ENCODE measurements at places on chromosomes 13 and 19.
A peak's percentile ranks its signal among the peaks of the same experiment; 100 is the strongest.

GRCh38 chr19:1746401-1747284 is 6.7 kb upstream of the ONECUT3 start:
- DNase-seq = no peak

- no peak for DNase-seq
These were observed 5.5 kb upstream of the ZNF726 start for GRCh38 chr19:23909222-23909621.

- no peak for DNase-seq
These were observed 483.2 kb downstream of the DIAPH3 start for GRCh38 chr13:59680429-59681024.

DNA sequence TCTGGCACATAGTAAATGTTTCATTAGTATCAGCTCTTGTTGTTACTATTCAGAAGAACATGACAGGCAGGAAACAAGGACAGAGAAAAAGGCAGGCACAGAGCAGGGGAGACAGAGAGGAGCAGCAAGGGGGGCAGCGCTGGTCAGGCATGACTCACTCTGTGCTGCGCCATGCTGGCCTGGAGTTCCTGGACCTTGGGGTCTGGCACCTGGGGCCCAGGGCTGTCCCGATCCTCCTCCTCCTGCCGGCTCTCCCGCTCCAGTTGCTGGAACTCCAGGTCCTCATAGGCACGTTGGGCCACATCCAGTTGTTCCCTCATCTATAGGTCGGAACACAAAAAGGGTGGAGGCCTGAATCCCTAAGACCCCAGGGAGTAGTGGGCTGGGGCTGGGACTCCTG is 7.6 kb downstream of the PHLDB3 start:
- DNase-seq = no peak

GRCh38 chr19:3985643-3986259 is 488 bp upstream of the EEF2 start:
- no peak for DNase-seq

DNA sequence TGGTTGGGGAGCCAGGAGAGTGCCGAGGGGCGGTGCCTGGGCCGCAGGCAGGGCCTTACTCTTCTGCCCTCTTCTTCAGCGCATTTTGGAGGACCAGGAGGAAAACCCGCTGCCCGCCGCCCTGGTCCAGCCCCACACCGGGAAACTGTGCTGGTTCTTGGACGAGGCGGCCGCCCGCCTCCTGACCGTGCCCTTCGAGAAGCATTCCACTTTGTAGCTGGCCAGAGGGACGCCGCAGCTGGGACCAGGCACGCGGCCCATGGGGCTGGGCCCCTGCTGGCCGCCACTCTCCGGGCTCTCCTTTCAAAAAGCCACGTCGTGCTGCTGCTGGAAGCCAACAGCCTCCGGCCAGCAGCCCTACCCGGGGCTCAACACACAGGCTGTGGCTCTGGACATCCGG is 9.4 kb downstream of the PGLS start:
- no peak for DNase-seq

DNA sequence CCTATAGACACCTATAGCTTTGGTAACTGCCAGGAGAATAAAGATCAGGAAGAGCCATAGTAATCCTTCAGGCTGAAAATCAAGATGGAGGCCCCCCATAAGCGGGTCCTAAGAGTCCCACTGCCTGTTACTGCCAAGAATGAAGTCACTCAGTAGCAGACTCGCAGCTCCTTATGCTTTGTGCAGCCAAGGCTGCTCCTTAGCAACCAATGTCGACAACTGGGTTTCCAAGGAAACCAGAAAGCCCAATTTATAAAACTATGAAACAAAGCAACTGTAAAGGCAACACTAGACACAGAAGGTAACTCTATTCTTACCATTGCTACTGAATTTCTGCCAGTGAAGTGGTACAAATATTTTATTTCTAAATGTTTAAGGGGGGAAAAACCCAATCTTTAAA is 56.5 kb downstream of the DCLK1 start:
- no peak for DNase-seq

- no peak for DNase-seq
These were observed 104.9 kb downstream of the CACNA1A start for GRCh38 chr19:13401388-13401787.

- DNase-seq = no peak
These were observed 107.7 kb downstream of the SLC7A1 start for GRCh38 chr13:29487466-29488454.

DNA sequence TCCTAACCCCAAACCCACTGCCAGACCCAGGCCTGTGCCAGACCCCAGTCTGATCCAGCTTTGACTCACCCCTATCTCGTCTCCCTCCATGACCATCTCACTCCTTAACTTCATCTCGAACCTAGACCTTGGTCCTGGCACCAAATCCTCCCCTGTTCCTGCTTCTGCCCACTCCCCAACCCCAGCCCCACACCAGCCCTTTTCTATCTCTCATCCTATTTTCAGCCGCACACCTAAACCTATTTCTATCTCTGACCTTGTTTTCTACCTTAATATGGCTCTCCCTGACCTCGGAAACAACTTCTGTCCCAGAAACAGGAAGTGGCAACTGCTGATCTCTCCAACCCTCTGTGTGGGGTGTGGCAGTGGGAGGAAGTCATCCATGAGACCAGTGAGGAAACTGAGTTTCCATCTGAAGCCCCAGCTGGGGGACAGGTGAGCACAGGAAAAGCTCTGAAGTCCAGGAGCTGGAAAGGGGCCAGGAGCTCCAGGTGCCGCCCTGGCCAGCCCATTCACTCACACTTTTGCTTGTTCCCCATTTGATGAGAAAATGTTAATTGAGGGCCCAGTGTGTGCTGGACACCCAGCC is 13.7 kb downstream of the PTH2 start:
- no peak for DNase-seq

DNA sequence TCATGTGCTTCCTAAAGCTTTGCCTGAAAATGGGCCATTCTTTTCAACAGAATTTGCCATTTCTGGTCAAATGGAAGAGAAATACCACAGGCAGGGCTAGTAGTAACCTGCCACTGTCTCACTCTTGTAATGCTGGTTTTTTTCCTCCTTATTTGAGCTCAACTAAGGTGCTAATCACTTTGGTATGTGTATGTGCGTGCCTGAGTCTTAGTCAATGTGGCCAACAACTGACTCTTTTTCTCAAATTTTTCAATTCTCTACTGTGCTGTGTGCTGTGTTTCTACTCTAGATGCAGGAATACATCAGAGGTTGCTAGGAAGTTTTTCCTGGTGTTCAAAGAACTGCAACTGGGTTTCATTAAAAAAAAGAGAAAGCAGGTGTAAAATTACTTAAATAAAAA is 870.2 kb downstream of the EFNB2 start:
- DNase-seq = no peak

DNA sequence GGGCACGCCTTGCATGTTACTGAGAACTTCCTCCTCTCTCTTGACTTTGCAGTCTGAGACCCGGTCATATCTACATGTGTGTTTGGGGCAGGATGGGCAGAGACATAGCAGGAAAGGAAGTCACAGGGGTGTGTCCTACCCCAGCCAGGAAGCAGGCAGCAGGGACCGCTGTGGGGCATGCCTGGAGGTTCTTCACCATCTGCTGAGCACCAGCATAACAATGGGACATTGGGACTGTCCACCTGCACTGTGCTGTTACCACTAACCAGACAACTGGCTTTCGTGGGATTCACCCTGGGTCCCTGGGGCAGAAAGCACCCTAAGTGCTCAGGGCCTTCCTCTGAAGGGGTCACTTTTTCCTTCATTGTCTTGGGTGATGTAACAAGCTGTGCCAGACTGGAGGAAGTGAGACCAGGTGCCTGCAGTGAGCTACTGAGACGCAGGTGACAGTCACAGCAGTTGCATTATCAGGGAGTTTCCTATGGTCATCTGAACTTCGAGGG is 2.6 kb upstream of the HAUS5 start:
- DNase-seq = no peak

DNA sequence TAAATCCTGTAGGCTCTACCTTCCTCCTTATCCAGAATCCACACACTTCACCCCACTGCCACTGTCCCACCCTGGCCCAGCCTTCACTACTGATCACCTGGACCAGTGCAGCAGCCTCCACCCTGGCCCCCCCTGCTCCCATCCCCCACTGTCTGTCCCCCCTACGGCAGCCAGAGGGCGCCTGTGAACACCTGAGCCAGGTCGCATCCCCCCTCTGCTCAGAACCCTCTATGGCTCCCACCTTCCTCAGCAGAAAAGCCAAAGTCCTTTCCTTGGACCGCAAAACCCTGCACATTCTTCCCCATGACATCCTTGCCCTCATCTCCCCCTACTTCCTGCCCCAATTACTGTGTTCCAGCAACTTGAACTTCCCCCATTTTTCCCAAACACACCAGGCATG is 20.6 kb downstream of the ELAVL3 start:
- DNase-seq = no peak

DNA sequence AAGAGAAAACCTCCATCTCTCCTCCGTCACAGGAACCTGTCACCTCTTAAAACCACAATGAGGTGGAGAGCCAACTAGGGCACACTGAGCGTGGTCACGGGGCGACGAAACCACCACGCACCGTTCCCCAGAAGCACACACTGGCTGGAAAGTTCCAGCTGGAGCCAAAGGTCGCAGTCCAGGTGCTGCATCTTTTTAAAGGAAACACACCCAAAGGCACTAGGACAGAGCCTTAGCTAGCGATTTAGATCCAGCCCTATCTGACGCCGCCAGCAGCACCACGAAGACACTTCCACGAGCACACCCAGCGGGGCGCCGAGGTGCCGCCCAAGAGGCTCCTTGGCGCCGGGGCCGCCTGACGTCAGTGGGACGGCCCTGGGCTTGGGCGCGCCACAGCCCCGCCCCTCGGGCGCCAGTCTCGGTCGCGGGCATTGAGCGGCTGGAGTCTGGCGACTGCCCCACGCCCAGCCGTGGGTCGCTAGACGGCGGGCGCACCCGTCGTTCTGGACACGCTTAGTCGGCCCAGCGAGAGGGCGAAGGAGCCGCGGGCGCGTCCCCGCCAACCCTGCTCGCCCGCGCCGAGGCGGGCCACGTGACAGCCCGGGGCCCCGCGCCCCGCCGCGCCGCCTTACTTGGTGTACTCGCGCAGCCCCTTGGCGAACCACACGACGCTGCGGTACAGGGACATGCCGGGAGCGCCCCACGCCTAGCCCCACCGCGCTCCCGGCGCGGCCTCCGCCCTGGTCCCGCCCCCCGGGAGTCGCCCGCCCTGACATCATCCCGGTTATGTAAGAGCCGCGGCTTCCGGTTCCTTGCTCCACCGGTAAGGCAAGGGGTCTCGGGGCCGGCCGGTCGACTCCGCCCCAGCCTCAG is at the start of gene DHRS12:
Gene DHRS12, minus strand, starts transcription at position 742 of the 873 bp plus-strand sequence. CDS start 4,504 bp downstream, outside the sequence.
- DNase-seq = peak; percentile 73

DNA sequence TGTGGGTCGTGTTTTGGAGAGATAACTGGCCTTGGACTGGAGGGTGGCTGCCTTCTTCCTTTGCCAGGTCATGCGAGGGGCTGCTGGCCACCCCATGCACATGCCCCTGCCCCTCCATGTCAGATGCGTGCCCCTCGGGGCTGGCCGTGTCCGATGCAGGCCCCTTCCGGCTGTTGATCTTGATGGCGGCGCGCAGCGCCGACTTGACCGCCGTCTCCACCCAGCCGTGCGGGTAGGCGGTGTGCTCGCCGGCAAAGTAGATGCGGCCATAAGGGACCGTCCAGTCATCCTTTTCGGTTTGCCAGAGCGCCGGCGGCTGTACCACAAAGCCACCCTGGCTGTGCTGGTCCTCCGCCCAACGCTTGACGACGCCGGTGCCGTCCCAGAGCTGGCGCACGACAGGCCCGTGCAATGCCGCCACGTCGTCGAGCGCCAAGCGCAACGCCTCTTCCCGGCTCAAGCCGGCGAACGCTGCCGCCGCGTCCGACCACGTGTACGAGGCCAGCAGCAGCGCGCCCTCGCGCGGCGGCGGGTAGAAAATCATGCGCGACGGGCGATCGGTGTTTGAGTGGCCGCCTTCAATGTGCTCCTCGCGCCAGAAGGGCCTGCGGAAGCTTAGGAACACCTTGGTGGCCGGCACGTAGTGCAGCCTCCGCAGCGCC is 6.9 kb downstream of the IL4I1 start:
- DNase-seq = peak; percentile 38

DNA sequence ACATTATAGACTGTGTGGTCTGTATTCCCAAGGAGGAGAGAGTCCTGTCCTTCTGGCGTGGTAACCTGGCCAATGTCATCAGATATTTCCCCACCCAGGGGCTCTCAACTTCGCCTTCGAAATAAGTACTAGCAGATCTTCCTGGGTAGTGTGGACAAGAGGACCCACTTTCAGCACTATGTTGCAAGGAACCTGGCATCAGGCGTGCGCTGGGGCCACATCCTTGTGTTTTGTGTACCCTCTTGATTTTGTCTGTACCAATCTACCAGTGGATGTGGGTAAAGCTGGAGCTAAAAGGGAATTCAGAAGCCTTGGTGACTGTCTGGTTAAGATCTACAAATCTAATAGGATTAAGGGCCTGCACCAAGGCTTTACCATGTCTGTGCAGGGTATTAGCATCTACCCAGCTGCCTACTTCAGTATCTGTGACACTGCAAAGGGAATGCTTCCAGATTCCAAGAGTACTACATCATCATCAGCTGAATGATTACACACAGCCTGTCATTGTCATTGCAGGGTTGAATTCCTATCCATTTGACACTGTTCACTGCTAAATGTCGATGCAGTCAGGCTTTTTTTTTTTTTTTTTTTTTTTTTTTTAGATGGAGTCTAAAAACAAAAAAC is 148.0 kb downstream of the PRR20E start:
- DNase-seq = no peak

DNA sequence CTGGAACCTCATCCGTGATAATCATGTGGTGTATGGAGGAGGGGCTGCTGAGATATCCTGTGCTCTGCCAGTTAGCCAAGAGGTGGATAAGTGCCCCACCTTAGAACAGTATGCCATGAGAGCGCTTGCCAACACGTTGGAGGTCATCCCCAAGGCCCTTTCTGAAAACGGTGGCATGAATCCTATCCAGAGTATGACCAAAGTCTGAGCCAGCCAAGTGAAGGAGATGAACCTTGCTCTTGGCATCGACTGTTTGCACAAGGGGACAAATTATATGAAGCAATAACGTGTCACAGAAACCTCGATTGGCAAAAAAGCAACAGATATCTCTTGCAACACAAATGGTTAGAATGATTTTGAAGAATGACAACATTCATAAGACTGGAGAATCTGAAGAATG is 251.2 kb upstream of the OBI1 start:
- DNase-seq = no peak

DNA sequence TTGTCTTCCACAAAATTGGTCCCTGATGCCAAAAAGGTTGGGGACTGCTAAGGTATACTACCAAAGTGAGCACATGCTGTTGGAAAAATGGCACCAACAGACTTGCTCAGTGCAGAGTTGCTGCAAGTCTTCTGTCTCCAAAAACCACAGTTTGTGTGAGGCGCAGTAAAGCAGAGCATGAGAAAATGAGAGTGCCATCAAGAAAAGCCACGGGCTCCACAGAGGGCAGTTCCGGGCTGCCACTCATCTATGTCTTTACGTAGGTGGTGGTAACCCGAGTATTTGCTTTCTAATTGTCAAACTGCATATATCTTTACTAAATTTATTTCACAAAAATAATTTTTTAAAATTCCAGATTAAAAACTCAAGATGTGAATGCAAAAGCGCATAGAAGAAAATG is 123.8 kb downstream of the RNF17 start:
- DNase-seq = no peak
